ENCODE measurements at places on chromosomes 4 and X.

DNA sequence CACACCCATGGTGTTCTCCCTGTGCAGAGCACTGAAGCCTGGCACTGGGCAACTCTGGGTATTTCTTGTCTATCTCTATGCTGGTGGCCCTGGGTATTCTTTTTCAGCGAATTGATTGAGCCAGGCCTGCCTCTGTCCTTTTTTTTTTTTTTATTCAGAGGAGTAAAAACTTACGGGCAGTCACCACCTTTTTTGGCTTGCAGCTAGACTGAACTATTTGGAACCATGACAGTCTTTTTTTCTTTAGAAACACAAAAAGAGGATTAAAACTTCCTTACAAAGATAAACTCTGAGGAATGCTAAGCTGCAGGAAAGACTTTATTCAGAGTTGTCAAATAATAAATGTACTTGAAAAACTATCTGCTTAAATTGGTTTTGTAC is 119.2 kb upstream of the STIM2 start:
- no peak for DNase-seq

DNA sequence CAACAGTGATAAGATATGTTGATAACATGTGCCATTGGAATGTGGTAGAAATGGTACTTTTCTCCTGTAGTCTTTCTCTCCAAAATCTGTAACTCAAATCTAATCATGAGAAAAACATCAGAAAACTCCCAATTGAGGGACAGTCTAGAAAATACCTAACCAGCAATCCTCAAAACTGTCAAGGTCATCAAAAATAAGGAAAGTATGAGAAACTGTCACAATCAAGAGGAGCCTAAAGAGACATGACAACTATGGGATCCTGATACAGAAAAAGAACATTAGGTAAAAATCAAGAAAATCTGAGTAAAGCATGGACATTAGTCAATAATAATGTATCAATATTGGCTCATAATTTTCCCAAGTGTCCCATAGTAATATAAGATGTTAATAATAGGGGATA is 124.5 kb upstream of the PPP1R2C start:
- DNase-seq, result no peak

- no peak for DNase-seq
Observed at GRCh38 chr4:25575611-25576010, 80.0 kb upstream of the SLC34A2 start.

GRCh38 chr4:132180020-132180427 is 969.1 kb upstream of the PCDH10 start:
- no peak for DNase-seq

DNA sequence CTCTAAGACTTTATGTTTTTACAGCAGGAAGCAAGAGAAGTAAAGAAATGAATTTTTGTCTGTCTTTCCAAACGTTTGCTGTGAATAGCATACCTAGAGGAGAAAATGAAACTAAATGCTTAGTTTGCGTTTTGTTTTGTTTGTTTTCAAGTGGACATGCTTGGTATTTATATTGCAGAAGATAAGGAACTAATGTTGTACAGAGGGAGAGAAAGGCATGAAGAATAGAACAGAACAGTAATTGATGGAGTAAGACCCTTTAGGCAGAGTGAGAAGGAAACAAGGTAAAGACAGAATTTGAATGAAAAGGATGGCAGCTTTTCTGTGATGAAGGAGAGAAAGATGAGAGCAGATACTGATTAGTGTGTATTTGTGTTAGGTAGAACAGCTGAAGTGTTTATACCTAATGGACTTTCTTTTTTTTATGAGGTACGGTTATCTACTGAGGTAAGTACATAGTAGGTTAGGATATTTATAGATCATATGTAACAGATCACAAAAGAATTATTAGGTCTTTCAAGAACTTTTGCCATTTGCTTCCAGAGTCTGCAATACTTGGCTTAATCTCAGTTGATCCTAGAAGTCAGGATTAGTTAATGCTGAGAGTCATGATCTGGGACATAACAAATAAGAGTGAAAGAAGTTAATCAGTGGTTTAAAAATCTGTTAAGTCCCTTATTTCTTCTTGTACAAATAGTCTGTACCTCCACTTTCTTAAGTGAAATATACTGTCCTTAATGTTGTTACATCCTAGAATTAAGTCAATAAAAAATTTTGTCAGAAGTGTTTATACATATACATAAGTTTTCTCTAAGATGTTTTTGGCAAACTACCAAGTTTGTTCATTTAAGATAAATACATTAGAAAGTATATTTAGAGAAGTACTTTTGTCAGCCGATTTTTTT is 36.8 kb downstream of the FABP2 start:
- DNase-seq, result no peak

DNA sequence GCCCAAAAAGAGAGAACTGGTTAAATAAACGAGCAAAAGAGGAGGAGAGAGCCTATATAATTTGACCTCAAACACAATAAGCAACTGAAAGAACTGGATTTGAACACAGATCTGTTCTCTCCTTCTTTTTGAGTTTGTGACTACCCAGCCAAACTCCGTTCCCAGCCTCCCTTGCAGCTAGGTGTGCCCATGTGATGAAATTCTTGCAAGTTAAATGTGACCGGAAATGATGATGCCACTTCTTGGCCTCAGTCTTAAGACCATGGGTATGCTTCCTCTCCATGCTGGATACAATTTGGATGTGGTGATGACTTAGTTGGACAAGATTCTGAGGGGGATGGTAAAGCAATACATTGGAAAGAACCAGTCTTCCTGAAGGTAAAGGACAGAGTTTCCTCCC is 204.1 kb downstream of the PTTG2 start:
- no peak for DNase-seq

GRCh38 chr4:72365016-72365415 is 204.0 kb downstream of the ADAMTS3 start:
- DNase-seq, result no peak

DNA sequence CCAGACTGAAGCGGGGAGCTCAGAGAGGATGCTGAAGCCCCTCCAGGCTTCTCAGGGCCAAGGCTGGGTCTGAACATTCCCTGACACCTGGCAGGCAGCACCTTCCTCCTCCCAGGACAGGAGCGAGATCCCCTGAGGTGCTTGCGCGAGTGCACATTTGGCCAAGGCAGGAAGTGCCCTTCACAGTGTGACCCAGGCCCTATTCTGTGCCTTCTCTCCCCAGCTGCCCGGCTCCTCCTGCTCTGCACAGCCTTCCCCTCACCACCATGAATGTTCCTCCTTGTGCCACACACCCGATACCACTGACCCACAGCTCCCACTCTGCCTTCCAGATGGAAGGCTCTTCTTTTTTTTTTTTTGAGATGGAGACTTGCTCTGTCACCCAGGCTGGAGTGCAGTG is 17.1 kb upstream of the PSAPL1 start:
- DNase-seq, result no peak

DNA sequence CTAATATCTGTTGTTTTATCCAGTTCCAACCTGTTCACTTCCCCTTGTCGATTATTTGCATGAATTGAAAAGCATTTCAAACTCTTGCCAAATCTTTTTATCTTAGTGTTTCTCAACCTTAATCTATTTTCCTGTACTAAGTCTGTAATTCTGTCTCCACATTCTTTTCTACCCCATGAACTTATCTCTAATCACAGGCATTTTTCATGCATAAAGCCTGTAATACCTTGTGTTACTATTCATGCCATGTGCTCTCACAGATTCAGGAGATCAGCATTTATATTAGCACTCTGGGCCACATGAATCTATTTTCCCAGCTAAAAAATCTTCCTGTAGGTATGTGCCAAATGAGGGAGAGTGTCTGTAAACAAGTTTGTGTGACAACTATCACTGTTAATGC is 1360.9 kb downstream of the STIM2 start:
- no peak for DNase-seq

DNA sequence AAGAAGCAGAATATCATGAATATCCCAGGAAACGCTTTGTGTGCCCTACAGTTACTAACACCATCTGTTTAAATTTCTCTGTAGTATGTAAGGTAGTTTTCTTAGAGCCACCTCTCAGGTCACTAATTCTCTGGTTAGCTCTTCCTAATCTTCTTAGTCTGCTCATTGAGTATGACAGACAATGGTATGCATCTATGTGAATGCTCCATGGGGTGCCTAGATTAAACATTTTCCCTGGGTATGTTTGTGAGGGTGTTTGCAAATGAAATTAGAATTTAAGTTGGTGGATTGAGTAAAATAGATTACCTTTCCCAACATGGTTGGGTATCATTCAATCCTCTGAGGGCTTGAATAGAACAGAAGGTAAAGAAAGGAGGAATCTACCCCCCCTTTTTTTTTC is 233.0 kb downstream of the PCDH18 start:
- DNase-seq, result no peak

GRCh38 chr4:2598511-2599303 is 62.3 kb downstream of the FAM193A start:
- DNase-seq, result no peak

- DNase-seq, result no peak
Observed at GRCh38 chrX:51476930-51477329, 19.5 kb downstream of the NUDT11 start.

DNA sequence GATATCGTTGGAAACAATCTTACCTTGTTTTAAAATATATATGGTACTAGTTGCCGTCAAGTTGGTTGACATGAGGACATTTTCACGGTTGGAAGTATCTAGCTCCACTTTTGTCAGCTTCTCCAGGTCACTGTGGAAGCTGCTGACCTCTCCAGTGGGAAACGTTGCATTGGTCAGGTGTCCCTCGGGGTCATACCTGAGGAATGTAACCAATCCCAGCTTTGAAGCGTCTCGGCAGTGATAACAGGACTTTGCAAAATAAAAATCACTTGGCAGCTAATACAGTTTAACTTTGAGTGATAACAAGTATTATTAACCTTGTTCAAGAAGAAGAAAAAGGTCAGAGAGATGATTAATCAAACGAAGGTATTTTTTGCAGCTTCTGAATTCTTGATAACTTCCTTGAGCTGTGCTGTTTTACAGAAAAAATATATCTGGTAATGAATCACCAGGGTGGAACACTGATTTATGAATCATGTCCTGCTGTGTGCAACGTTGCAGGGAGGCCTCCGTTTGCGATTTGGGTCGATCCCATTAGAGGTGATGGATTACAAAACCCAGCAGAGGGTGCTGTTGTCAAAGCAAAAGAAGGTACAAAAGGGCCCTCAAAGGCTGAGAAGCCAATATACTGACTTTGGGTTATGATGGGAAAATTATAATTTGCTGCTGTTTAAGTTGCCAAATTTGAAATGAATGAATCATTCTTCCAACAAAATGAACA is 60.1 kb downstream of the SH2D1A start:
- DNase-seq, result peak; percentile 21

DNA sequence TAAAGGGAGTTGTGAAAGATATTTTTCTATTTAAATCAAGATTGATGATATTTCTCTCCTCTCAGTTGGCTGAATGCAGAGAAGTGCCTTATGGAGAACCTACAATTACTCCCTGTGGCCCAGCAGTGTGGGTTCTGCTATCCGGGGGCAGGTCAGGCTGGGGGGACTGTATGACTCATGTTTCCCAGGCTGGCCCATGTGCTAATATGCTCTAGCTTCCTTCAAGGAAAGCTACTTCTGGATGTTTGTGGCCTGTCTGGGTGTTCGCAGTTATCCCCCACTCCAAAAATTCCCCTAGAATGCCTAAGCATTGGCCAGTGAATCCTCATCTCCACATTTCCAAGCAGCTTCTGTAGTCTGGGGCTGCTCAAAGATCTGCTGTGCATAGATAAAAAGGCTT is 58.9 kb upstream of the SPP1 start:
- no peak for DNase-seq

GRCh38 chr4:40648131-40648530 is 18.5 kb upstream of the RBM47 start:
- no peak for DNase-seq

DNA sequence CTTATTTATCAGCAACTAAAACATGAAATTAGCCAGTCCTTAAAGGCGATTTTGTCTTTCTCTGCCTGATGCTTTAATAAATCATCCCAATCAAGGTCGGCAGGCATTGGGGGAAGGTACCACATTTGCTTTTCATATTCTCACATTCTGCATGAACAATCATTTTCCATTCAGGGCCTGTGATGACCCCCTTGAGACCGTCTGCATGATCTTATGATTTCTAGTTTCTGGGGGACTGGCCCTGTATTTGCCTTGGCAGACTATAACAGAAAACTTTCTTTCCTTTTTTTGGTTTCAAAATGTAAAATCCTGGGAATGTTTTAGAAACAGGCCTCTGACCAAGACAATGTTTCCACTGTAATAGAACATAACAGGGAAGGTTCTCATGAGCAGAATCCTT is 296.8 kb downstream of the IDS start:
- no peak for DNase-seq

GRCh38 chr4:142556570-142557238 is 289.4 kb downstream of the INPP4B start:
- DNase-seq, result no peak

- no peak for DNase-seq
Observed at GRCh38 chr4:109191216-109191615, 111.2 kb downstream of the COL25A1 start.

- DNase-seq, result no peak
Observed at GRCh38 chr4:3499710-3500109, 32.5 kb downstream of the LRPAP1 start.

DNA sequence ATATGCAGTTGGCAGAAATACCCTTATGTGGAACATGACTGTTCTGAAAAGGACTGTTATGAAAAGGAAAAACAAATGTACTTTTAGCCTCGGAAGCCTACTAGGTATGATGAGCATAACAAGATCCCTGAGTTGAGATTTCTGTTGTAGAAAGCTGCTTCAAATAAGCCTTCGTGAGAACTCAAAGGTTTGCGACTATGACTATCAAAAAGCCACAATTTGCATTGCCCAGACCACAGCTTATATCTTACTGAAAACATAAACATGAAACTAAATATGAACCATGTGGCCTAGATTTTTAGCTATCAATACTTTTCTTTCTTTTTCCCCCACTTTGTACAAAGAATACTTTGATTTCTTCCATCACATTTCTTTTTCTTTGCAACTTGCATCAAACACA is 398.2 kb upstream of the LCORL start:
- DNase-seq, result no peak

DNA sequence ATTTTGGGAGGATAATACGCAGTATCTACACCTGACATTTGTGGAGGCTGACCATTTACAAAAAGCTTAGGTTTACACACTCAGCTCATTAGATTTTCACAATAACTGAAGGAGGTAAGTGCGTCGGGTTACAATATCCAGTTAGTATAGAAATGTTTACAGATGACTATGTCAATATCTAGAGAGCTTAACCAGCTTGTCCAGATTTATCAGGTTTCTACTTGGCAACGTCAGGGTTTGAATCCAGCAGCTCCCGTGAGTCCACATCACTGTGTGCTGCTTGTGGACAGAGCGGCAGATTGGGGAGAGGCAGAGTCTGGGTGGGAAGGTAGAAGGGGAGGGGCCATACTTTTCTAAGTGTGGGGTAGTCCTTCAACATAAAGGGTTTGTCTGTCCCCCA is 28.3 kb downstream of the ARHGAP10 start:
- no peak for DNase-seq
